ENCODE measurements at places on chromosomes 1 and 21.
A peak's percentile ranks its signal among the peaks of the same experiment; 100 is the strongest.

GRCh38 chr1:97781762-97782337 lies 139.0 kb downstream of the DPYD start:
- no peak for DNase-seq

DNA sequence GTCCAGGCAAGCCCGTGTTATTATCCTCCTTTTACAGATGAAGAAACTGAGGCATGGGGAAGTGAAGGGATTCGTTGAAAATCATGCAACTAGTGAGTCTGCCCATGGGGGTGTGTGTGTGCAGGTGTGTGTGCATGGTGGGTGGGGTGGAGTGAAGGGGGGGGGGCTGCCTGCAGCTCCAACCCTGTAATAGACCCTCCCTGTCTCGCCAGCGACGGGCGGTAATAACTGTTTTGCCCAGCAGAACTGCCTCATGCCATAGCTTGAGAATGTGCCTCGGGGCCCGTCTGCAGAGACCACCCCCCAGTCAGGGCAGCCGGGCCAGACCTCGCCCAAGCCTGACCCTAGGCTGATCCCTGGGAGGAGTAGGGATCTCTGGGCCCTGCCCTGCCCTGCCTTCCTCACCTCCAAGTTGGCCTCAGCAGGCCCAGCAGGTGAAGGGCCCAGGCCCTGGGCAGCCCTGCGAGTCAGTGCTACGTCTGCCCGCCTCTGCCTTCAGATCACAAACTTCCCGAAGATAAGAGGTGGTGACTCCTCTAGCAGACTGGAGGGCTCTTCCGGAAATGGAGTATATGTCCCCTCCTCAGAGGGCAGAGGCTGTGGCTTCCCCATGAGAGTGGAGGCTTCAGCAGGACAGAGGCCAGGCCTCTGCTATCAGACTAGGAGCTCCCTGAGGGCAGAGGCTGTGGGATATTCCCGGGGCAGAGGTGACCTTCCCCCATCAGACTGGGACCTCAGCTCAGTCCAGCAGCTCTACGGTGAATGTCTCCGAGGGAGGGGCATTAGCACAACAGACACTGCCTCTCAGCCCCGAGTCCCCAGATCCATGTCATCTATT lies 15.7 kb upstream of the EPHA2 start:
- DNase-seq: no peak

DNA sequence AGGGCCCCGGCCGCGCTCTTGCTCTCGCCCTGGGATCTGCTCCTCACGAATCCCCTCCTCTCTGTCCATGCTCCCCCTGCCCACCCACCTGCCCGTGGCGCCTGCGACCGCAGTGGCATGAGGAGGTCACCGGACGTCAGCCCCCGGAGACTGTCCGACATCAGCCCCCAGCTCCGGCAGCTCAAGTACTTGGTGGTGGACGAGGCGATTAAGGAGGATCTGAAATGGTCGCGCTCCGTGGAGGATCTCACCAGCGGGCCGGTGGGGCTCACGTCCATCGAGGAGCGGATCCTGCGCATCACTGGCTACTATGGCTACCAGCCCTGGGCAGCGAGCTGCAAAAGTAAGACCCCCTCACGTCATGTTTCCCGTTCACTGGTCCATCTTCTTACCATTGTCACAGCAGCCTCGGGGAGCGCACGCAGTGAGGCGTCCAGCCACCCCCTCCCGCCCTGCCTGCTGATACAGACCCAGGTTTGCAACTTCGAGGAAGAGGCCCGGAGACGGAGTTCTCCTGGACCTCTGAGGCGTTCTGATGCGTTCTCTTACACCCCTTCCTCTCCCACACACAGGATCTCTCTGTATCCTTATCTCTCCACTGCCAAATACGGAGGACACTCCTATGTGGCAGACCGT lies 1.1 kb downstream of the SLC35F3 start:
- peak; percentile 55 for DNase-seq

GRCh38 chr1:64894438-64895196 lies 71.7 kb downstream of the JAK1 start:
- no peak for DNase-seq

DNA sequence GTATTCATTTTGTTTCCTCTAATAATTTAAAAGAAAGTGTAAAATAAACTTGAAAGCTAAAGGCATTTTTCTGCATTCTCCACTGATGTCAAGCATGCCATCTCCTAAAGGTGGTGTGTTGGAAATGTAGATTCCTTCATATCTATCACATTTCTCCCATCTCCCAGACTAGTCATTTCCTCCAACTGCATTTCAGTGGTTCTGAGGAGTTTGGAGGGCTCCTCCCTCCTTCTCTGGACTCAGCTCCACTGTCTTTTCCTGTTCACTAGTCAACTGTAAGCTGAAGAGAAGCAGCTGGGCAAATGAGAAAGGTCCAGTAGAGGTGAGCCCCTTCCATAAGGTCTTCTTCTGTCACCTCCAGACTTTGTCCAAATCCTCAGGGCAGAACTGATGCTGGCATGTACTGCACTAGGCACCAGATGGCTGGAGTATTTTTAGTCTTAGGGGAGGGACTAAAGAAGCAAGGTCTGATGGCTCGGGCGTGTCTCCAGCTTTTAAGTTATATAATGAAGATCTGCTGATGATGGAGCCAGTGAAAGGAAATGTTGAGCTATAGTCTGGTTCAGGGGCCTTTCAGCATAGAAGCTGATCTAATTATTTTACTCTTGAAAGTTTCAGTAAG lies 186.1 kb downstream of the NTNG1 start:
- no peak for DNase-seq
